GM18507 (cell line): ENCODE measurements at places on chromosomes 6 and 20.

GRCh38 chr6:43886067-43886461 lies 116.1 kb downstream of the VEGFA start:
- no peak for DNase-seq

GRCh38 chr6:132023490-132023889 lies 72.3 kb upstream of the CCN2 start:
- no peak for DNase-seq

DNA sequence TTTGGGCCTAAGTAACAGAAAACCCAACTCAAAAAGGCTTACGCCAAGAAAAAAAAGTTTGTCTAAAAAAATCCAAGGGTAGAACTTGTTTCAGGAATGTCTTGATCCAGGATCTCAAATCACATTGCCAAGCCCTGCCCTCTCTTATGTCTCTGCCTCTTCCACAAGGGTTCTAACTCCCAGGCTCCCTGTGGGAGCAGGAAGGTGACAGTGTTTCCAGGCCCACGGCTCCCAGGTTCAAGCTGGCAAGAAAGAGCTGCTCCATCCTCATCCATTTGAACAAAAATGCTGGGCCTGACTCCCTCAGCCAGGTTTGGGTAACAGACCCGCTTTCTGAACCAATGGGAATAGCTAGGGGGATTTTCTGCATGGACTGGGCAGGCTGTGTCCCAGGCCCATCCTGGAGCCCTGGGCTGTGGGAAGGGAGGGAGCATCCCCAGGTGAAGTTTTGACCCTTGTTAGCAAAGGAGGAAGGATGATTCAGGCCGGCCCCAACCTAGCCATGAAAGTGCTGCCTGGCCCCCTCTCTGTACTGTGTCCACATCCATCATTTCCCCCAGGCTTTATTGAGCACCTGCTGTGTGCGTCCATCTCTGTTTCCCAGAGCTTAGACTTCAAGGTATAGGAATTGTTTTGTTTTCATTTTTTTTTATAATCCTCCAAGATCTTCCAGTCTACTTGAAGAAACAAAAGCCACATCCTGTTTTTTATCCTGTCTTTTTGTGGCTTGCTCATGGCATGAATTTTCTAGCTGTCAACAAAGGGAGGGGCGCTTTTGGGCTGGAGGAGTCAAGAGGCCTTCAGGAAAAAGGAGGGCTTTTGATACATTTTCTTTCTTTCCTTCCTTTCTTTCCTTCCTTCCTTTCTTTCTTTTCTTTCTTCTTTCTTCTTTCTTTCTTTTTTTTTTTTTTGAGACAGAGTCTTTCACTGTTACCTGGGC lies 159.8 kb downstream of the TFAP2C start:
- DNase-seq: no peak

DNA sequence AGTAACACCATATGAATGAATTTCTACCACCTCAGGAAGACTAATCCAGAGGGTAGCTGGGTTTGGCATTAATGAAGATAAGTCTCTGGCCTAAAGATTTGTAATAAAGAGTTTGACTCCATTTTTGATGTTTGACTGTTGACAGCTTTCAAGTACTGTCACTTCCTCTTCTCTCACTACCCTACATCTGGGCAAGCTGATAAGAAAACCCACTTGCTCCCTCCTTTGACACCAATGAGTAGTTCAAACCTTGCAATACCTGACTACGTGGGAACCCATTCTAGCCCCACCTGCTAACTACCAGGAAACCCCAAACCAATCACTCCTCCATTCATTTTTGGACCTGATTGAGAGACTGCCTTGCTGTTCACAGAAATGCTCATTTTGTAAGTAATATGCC lies 621.5 kb downstream of the TENT5A start:
- DNase-seq: no peak

DNA sequence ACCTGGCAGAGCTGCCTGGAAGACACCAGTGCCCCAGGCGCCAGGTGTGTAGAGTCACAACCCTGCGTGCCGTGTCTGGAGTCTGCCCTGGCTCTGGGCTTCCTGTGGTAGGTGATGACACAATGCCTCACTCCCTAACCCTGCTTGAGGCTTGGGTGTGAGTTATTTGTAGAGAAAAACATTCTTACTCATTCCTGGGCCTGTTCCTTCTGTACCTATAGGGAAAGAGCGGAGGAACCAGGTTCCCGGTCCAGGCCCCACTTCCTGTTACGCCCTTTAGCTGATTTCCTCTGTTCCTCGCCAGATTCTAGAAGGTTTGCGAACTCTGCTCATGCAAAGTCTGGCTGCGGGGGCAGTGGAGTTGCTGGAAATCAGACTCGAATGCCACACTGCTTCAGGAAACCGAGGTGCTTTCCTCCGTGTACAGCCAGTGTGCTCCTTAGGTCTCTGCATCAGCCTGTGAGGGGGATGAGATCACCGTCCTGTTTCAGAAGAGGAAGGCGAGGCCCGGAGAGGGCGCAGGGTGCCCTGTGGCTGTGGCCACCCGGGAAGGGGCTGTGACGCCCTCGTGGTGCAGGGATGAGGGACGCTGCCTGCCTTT lies 67.1 kb upstream of the DUSP22 start:
- DNase-seq: no peak

DNA sequence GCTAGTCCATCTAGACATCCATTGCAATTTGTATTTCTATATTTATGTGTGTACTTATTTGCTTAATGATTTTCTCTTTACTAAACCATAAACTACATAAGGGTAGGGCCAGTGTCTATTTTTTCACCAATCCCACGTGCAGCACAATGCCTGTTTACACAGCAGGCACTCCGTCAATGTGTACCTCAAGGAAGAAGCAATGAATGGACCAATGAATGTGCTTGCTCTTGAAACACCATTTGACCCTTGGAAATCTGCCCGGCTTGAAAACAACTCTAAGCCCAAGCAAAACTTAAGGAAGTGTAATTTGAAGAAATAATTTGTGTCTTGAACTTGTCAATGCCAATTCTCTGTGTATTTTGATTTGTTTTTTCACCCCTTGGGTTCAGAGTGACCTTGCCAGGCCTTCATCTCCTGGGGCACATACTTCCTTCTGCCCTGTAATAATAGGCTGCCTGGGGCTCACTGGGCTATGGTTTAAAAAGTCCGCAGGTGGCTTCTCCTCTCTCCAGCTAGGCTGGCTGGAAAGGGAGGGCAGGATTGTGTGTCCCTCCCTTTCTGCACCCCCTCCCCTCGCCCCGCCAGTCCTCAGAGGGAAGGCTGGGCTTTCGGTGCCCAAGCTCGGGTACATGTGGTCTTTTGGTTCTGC lies 140.8 kb upstream of the ARMC2 start:
- no peak for DNase-seq

DNA sequence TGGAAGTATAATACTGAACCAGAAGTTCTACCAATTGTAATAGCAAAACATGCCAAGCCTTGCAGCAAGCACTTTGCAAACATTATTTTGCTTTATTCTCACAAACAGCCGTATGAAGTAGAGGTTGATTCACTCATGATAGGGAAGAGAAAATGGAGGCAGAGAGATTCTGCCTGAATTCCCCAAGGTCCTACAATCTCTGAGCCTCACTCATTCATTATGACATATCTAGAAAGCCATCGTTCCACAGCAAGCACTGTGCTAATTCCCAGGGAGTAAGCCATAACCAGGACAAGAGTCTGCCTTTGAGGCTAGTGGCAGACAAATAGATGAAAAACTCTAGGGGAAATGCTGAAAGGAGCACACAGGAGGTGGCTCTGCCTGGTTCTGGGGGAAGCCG lies 288.0 kb downstream of the TSHZ2 start:
- no peak for DNase-seq

- DNase-seq: no peak
These were observed 3.7 kb downstream of the COL20A1 start for GRCh38 chr20:63296531-63297299.

DNA sequence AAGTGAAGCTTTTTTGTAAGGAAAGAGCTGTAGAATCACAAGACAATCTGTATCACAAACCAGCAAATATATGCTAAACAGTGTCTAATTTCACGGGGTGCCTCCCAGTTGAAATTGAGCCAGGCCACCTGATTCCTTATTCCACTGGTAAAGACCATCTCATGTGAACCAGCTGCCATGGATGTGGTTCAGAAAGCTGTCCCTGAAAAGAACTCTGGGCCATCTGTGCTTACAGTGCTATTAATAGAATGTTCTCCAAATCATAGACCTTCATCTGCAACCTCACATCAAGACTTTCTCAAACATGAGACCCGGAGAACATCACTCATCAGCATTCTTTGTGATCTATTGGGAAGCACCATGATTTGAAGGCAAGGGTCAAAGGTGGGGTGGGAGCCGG lies 89.7 kb downstream of the FBXO5 start:
- DNase-seq: no peak

- no peak for DNase-seq
These were observed 291.8 kb upstream of the MARCKS start for GRCh38 chr6:113565306-113565705.

DNA sequence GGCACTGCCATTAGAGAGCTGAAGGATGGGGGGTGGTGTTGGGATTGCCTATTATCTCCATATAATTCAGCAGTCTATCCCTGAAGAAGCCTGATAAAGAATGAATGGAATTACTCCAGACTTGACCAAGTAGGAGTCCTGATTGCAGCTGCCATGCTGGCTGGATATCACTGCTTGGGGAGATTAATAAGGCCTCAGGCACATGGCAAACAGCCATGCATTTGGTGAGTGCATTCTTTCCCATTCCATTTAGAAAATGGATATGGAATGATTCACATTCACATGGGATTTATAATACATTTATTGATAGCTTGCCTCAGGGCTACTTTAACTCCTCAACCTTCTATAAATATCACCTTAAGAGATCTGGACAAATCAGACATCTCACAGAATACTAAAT lies 49.6 kb upstream of the HLA-A start:
- no peak for DNase-seq

DNA sequence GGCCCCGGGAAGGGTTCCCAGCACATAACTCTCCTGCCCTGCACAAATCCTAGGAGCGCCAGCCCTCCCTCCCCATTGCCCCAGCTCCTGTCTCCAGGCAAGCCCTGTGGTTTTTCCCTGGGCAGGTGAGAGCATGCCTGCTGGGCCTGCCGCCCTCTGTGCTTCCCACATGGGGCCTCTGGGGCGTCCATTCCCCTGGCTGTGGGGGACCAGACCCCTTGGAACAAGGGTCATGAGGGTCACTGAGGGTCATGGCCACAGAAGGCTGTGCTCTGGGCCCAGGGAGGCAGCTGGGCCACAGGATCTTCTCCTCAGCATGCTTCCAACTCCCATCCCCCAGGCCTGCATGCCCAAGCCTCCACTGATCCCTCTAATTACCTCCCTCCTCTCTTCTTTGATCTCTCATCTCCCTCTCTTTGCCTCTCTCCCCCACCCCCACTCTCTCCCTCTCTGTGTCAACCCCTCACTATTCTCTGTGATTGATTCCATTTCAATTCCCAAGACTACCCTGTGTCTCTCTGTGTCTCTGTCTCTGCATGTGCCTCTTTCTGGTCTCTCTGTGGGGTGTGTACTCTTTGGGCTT lies 6.1 kb downstream of the MDFI start:
- DNase-seq: no peak

- DNase-seq: no peak
These were observed 68.7 kb downstream of the TOX2 start for GRCh38 chr20:43983359-43983758.

DNA sequence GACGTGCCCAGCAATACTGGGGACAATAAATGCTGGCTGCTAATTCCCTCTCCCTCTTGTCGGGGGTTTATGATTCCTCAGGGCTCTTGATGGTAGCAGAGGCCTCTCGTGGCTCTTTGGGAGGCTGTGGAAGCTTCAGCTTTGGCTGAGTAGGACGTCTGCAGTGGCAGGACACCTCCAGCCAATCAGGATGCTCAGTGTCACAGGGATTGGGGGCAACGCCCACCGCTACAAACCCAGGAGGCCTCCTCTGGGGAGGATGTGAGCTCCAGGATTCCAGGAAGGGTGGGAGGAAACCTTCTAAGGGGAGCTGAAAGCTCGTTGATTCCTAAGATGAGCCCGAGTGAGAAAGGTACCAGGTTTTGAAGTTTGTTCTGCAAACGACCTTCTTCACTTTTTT lies 19.4 kb downstream of the RSPO4 start:
- no peak for DNase-seq

DNA sequence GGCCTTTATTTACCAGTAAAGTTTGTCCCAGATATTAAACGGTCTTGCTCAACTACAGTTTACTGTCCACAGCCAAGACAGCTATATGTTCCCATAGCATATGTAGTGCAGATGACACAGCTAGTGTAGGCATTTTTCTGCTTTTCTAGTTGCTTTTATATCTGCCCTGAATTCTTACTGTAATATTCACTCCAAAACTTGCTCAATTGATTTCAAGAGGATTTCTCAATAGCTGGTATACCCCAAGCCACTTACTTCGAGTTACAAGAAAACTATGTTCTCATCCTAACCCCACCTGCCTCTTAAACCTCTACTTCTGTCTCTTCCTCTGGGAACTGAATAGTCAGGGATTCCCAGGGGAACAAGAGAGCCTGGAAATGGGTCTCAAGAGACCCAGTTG lies 18.9 kb upstream of the ROS1 start:
- DNase-seq: no peak

DNA sequence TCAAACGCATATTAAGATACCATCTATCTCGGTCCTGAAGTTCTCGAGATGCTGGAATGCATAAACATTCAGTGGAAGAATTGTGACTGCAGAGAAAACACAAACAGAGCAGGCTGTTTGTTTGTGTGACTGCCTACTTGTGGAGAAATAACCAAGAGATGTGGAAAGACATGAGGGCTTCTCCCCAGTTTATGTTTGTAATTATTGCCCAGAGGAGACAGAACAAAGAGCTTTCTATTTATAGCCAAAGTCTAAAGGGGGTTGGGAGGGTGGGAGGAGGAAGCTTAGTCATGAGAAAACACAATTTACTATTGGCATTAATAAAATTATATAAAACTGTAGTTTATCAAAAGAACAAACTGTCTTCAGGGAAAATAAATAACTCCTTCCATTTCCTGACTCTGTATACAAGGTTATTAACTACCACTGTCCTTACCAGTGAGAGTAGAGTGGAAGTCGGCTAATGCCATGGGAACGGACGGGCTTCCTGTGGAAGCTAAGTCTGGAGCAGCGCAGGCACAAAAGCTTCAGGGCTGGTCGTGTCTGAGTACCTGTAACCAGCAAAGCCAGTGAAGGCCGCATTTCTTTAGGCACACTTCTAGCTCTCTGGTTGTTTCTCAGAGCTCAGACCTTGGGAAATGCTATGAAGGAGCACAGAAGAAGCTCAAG lies 200.2 kb upstream of the SUPT3H start:
- no peak for DNase-seq

- no peak for DNase-seq
These were observed 6.4 kb upstream of the DSE start for GRCh38 chr6:116364321-116364720.

GRCh38 chr6:157236040-157236725 lies 87.1 kb downstream of the TMEM242 start:
- DNase-seq: no peak

GRCh38 chr6:125196613-125197012 lies 43.0 kb downstream of the TPD52L1 start:
- no peak for DNase-seq

- no peak for DNase-seq
These were observed 73.9 kb upstream of the NRSN1 start for GRCh38 chr6:24051942-24052589.

DNA sequence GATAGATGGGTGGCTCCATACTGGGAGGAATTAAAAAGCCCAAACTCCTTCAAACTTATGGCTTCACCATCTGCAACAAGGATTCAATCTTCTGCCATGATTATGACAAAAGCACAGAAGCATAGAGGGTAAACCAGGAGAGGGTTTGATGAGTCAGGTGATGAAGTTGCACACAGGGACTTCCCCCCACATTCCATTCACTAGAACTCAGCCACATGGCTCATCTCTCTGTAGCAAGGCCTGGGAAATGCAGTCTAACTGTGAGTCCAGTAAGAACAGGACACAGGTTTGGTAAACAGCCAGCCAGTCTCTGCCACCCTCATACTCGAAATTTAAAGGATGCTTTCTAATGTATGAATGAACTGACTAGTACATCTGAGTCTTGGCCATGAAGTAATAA lies 142.9 kb downstream of the HIVEP2 start:
- DNase-seq: no peak
